LNCaP clone FGC (cell line): ENCODE measurements at places on chromosomes 2 and 18.

- no peak for DNase-seq
Measured at GRCh38 chr2:88615822-88616221, 11.4 kb downstream of the EIF2AK3 start.

DNA sequence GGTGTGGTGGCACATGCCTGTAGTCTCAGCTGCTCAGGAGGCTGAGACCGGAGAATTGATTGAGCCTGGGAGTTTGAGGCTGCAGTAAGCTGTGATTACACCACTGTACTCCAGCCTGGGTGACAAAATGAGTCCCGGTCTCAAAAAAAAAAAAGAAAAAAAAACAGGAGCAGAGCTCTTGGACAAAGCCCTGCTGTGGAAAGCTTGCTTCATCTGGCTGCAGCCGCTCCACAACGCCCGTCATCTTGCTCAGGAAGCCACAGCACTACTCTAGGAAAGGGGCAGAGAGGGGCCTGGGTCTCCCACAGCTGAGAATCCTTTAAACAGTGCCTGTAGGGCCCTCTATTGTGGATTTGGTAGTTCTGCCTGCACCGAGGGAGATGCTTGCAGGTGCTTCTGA lies 11.0 kb downstream of the ATG4B start:
- DNase-seq: no peak

DNA sequence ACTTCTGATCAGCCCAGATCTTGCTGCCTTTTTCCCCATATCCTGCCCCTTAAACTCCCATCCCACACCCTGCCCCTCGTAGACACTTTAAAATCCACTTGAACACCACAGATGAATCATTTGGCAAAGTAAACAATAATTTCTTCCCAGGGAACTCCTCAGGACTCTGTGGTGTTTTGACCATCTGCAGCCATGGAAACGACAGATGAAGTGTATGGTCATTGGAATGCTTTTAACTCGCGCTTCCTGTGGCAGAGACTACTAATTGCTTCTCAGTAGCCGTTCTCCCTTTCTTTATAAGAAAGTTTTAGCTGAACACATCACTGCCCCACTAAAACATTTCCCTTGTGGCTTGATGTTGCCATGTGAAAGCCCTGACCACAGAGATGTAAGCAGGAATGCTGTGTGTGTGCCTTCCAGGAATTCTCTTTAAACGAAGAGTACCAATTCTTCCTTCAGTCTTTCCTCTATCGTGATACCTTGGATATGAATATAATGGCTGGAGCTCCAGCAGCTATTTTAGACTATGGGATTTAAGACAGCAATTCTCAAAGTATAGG lies 92.7 kb upstream of the PARD3B start:
- DNase-seq: no peak

GRCh38 chr2:143071185-143071876 lies 57.9 kb upstream of the ARHGAP15 start:
- DNase-seq: no peak

DNA sequence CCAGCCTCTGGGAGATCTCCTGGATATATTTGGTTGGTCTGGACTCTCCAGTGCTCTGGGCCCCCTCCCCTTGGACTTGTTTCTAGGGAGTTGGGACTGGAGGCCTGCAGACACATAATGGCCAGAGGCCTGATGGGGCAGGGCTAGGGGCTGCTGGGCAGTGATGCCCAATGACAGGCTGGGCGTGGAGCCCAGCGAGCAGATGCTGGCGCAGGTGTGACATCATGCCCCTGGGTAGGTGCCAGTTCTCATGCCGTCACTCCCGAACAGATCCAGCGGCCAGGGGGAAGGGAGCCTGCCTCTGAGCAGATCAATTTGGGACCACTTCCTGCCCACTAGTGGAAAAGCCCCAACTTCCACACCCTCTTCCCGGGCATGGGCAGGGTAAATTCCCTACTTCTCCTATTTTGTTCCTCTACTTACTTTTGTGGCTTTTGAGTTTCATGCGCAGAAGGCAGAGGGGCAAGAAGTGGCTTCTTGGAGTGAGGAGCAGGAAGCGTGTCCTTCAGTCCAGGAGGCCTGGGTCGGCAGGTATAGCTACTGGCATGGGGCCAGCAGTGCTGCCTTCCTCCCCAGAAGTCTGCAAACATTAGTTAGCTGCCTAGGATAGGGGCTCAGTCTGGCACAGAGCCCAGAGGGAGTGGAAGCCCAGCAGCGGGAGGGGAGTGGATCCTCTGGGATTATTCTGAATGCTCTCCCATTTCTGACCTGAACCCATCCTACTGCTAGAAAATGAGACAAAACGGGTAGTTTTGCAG lies 6.1 kb downstream of the MPV17 start:
- DNase-seq: no peak

DNA sequence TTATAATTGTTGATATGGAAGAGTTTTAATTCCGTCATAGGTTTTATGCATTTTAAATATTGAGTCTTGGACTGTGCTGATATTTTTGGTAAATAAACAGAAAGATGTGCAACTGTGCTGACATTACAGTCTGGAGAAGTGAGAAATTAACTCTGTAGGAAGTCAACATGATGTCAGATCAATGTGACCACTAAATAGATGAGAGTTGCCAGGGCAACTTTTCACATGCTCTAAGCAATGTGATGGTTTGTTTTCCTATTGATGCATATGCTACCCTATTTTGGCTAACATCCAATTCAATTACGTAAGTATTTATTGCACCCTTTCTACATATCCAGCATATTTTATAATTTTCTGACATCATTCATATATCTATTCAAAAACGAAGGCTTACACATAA lies 1109.3 kb downstream of the TSN start:
- no peak for DNase-seq

- DNase-seq: no peak
Measured at GRCh38 chr2:60416221-60417008, 137.0 kb downstream of the BCL11A start.

- no peak for DNase-seq
Measured at GRCh38 chr2:142536492-142536891, 341.0 kb upstream of the KYNU start.

- no peak for DNase-seq
Measured at GRCh38 chr18:27136208-27136535, 48.9 kb downstream of the CHST9 start.

DNA sequence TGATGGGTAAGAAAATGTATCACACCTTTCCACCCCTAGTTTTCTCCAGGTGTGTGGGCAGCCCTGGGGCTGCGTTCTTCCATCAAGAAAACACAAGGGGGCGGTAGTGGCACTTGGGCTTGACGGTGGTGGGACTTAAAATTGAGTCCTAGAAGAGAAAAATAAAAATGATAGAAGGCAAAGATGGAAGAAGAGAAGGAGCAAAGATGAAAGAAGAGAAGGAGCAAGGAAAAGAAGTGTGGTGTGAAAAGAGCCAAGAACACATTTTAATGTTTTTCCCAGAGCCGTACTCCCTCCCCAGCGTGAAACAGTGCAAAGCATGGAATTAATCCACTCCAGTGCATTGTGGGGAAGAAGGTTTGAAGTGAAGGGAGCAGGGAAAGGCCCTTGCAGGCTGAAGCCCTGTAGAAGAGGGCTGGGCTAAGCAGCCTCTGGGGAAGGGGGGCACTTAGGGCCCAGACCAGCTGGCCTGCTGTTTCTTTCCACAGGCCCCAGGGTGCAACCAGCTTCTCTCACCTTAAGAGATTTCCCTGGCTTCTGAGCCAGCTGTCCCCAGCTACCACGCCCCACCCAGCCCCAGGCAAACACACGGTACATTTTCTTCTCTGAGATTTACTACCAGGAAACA lies 256.8 kb downstream of the RNF152 start:
- DNase-seq: no peak

DNA sequence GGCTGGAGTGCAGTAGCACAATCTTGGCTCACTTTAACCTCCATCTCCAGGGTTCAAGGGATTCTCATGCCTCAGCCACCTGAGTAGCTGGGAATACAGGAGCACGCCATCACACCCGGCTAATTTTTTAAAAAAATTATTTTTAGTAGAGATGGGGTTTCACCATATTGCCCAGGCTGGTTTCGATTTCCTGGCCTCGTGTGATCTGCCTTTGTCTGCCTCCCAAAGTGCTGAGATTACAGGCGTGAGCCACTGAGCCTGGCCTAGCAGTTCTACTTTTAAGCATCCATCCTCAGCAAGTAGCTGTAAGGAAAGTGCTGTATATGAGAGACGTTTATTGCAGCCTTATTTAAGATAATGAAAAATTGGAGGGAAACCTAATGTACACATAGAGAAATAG lies 79.7 kb downstream of the ZDBF2 start:
- no peak for DNase-seq

DNA sequence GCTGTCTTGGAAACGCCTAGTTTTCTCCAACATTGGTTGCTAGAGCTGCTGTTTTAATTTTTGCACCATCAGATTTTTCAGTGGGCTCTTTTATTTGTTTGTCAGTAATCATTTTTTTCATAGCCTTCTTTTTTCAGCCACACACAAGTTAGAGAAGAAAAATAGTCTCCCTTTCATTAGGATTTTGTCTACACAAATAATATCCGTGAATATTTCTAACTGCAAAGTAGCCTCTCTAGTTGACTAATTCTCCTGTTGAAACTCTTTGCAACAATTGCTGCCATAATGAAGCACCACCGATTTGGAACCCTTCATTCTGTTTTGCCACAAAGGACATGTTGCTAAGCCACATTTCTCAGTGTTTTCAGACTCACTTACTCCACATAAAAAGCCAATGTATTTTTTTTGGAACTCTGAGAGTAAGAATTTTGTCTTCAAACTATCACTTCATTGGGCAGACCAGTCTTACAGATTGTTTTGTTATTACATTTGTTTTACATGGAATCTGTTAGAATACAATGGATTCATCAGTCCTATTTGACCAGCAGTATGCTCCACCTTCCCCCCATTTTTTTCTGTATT lies 9.6 kb downstream of the KCNJ3 start:
- DNase-seq: no peak

DNA sequence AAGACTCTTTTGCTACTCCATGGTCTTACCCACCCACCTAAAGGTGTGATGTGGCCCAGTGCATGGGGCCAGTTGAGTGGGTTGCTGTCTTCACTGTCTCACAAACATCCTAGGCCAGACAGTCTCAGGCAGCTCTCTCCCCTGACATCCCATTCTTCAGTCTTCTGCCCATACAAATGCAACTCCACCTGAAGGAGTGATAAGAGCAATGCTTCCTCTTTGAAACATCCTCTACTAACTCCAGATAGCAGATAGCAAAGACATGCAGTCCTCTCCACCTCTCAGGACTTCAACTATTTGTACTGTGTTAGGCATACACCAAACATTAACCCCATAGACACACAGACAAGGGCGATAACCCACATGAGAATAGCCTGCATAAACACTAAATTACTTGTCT lies 71.3 kb downstream of the MTHFD2 start:
- DNase-seq: no peak

DNA sequence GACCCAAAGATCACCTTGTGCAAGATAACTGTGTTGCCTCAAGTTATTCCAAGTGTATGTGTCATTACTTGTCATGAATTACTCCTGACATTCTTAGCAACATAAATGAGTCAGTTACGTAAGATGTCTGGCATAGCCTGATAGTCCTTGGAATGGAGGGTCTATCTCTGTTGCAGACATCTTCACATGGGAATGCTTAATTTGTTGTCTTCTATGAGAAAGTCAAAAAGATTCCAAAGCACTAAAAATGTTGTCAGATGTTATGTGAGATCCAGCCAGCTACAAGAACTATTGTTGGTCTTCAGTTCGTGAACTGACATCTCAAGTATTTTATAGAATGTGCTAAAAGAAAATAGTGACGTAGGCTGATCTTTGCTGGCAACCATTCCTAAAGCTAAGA lies 178.2 kb upstream of the RASGRP3 start:
- no peak for DNase-seq

- no peak for DNase-seq
Measured at GRCh38 chr18:6058941-6059340, 163.6 kb upstream of the TMEM200C start.

- DNase-seq: no peak
Measured at GRCh38 chr18:79866889-79867574, 69.3 kb downstream of the KCNG2 start.

DNA sequence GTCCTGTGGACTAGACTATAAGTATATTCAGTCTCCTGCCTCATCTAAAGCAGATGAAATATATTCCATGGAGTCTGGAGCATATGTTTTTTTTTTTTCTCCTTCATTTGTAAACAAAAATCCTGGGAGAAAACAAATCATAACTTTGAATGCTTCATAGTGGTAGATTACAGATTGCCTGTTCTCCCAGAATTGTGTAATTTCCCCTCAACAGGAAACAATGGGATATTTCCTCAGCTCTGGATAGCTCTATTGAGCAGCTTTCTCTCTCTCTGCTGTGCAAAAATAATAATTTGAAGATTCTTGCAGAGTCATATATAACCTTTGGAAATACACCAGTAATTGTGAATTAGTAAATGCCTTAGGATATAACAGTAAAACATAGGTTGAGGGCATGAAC lies 1406.6 kb upstream of the ACVR2A start:
- DNase-seq: no peak

DNA sequence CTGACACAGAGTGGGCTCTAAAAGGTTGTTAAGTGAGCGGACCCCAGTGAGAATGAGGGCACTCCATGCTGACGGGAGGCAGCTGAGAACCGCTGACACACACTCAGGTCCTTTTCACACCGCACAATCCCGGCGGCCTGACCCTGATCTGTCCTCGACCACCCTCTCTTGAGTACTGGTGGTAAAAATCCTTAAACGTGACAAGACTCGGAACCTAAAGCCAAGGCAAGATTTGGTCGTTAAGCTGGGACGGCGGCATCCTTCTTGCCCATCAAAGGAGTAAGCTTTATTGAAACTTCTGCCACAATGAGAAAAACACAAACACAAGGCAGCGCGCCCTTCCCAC lies 569 bp downstream of the TMX3 start:
- DNase-seq: no peak

- no peak for DNase-seq
Measured at GRCh38 chr18:23875966-23876895, 138.3 kb upstream of the TTC39C start.

DNA sequence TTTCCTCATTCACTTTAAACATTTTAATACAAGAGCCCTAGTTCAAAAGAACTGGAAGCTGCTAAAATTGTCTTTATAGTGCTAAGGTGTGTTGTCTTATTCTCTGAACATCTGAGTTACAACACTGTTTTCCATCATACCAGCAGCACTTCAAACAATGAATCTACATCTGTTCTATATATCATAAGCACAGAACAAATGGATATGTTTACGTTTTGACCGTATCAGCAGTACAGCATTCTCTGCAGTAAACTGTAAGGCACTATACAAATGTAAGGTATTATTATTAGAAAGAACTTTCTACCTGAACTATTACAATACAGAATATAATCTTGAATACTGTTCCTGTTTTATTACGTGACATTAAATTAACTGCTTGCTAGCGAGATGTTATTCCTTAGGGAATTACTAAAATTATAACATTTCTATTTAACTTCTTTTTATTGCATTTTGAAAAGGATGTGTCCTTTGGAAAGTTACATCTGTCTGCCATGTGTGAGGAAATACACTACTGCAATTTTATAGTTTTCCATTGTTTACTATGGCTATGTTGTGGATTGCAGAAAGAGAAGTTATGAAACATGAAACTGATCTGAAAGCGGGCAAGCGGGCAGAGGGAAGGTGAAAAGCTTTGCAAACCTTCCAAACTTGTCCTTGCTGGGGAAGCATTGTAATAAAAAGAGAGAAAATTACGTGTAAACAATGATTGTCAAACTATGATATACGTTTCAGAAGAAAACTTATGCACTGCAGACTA lies 13.7 kb downstream of the NCKAP1 start:
- DNase-seq: no peak

- DNase-seq: no peak
Measured at GRCh38 chr2:239629926-239630617, 229.3 kb upstream of the HDAC4 start.

- DNase-seq: no peak
Measured at GRCh38 chr2:160715428-160715827, 221.8 kb upstream of the RBMS1 start.

- no peak for DNase-seq
Measured at GRCh38 chr18:56565551-56566345, 72.6 kb downstream of the TXNL1 start.
